ENCODE measurements at places on chromosomes 6 and 20.

DNA sequence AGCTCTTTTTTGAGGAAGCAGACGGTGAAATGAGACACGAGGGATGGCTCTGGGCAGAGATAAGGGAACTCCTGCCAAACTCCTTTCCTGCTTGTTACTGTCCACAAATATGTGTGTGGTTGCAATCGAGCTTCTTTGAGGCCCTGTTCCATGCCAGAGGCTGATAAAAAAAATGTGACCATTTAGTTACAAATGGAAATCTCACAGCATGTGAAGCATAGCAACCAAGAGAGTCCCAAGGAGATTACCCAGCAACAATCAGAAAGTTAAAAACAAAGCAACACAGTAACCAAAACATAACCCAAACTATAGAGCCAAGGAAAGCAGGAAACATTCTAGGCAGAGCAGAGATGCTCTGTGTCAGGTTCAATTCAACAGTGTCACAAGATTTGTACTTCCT, 35.4 kb upstream of the HMGN3 start:
- no peak for DNase-seq

DNA sequence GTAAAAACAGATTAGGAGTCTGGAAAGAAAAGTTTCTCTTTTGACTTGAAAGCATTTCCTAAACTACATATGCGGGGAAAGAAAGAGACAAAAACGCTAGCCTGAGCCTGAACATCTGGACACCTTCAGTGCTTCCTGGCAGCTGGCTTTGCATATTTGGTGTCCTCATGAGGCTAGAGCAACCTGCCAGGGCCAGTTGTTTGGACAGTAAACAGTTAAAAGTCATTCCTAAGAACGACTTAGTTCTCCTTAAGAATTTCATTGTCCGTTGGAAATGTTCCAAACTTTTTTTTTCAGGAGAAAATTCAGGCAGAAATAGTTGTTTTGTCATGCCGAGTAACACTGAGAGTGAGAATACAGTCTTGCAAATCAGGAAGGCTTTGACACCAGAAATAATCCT, 199.8 kb downstream of the SMOC2 start:
- no peak for DNase-seq

GRCh38 chr6:80251321-80251720, 144.8 kb downstream of the BCKDHB start:
- no peak for DNase-seq

DNA sequence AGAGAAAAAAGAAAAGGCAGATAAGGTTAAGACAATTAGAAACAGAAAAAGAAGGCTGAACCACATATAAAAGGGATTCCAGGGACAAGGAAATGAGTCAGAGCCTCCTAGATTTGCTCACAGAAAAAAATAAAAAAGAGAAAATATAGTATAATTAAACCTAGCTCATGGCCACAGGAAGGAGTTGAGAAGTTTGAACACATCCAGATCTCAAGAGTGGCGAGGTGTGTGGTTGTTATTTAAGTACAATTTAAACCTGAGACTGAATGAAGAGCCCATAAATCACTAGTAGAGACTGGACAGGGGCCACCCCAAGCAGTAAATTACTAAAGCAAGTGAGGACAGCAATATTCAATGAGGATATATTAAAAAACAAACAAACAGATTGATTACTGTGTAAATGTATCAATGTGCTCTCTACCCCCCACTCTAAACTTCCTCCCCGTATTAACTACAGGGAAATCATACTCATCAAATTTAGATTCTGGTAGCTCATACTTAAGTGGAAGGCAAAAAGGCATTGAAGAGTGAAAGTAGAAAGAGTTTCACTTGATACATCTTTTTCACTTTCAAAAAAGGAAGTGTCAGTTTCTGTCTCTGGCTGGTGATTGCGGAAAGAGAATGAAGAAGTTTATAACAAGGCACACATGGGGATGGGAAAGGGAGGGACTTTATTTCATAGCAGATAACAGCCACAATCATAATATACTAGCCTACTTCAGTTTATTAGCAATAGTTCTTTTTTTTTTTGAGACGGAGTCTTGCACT, 49.3 kb upstream of the SCAF8 start:
- no peak for DNase-seq

DNA sequence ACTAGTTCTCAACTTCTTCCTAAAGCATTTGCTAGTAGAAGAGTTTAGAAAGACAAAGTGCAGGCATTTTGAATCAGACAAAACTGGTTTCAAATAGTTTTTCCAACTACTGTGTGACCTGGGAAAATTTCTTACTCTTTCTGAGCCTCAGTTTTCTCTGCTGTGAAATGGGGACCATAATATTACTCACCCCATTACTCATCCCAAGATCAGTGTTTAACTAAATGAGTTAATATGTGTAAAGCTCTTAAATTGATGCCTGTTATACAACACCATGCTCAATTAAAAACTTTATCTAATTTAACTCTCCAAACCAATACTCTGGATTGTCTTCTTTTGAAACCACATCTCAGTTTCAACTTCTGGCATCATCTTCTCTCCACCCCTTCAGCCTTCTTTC, 87.4 kb downstream of the DNAH8 start:
- DNase-seq = no peak

All from activated CD4-positive, alpha-beta T cell treated with anti-CD3 and anti-CD28 coated beads, Interleukin-2, amount 50 U/mL, for 4 hours (primary cell).